ENCODE measurements at places on chromosomes 16 and 17.

GRCh38 chr16:28606291-28607115 lies 3.3 kb downstream of the SULT1A1 start:
- no peak for DNase-seq

DNA sequence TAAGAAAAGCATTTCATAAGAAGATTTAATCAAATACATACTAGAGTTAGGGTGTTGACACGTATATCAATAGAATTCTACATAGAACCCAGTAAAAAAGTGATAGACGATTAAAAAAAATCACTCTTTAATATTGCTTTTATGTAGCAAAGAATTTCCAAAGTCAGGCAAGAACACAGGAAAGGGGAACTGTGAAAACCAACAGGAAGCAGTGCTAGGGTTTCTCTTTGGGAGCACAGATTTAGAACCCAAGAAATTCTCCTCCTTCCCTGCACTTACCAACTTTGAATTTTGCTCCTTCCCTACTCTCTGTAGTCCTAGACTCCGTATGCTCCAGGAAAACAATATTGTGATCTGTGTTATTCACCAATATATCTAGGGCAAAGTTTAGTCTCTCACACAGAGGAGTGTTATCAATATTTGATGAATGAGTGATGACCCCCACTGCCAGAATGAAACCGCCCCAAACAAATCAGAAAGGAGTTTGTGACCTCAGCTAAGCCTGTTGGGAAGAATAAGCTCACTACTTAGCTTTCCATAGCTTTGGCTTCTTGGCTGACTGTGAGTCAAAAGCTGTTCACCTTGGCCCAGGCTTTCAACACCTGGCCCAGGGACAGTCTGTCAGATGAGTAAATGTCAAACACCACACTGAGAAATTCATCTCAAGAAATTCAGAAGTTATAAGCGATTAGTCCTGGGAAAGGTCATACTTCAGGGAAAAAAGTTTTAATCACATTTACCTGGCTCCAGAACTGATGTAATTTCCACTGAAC lies 8.6 kb downstream of the RFWD3 start:
- DNase-seq = no peak

- no peak for DNase-seq
These were observed 1.1 kb downstream of the ARL6IP1 start for GRCh38 chr16:18800293-18800692.

- no peak for DNase-seq
These were observed 20.6 kb downstream of the CHAD start for GRCh38 chr17:50447870-50448595.

DNA sequence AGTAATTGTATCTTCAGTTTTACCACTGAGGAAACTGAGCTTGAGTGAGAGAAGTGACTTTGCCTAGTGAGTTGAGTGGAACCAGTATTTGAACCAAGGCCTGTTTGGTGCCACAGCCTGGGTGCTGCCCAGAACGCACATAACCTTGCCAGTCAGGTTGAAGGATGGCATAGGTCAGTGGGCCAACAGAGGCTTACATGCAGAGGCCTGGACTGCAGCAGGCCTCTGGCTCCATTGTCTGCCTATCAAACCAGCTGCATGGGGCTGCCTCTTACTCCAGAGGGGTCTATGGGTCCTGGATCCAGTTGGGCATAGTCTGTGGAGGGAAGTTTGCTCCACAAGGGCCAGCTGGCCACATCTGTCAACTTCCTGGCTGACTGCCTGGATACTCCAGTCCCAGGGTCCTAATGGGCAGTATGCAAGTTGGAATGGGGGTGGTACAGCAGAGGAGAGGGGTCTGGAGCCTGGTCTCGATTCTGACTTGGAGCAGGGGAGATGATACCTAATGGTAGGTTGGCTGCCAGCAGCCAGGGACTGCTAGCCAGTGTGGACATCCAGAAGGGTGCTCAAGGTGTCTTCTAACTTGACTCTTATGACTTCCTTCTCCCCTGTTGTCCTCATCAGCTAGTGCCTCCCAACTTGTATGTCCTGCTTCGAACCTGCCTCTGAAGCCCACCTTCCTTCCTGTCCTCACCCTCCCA lies 11.1 kb upstream of the RNF112 start:
- DNase-seq = no peak

- DNase-seq = peak; percentile 81
These were observed 727 bp upstream of the TENT4B start for GRCh38 chr16:50152351-50152806.

GRCh38 chr17:304461-304860 lies 48.1 kb downstream of the RPH3AL start:
- no peak for DNase-seq

GRCh38 chr16:383326-384051 lies 1.7 kb upstream of the PGAP6 start:
- DNase-seq = peak; percentile 83

All from activated naive CD4-positive, alpha-beta T cell treated with anti-CD3 and anti-CD28 coated beads, Interleukin-2, amount 50 U/mL, for 72 hours (primary cell).